ENCODE measurements at places on chromosomes 11 and 22.

GRCh38 chr11:121207485-121208115 is 85.0 kb upstream of the SC5D start:
- no peak for DNase-seq

DNA sequence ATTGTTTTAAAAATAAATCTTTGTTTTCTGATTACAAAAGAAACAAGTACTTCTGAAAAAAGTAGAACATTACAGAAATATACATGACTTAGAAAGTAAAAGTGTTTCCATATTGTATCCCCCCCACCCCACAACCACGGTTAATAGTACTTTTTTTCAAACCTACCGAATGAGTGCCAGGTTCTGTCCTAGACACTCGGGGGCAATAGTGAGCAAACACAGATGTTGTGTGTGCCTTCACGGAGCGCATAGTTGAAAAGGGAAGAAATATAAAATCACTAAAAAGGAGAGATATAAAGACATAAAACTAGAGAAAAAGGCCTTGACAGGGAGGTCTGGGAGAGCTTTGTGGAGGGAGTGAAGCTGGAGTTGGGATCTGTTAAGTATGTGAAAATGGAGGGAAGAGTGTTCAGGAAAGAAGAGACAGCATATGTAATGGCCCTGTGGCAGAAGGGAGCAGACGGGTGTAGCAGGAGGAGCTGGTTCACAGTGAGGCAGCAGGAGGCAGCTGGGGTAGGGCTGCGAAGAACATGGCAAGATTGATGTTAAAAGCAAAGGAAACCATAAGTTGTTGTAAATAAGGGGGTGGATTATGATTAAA is 42.1 kb upstream of the ALX4 start:
- no peak for DNase-seq

GRCh38 chr22:39245130-39246039 is 603 bp upstream of the PDGFB start:
- DNase-seq: no peak

- DNase-seq: no peak
Observed at GRCh38 chr11:61345170-61345610, 12.2 kb downstream of the TKFC start.

DNA sequence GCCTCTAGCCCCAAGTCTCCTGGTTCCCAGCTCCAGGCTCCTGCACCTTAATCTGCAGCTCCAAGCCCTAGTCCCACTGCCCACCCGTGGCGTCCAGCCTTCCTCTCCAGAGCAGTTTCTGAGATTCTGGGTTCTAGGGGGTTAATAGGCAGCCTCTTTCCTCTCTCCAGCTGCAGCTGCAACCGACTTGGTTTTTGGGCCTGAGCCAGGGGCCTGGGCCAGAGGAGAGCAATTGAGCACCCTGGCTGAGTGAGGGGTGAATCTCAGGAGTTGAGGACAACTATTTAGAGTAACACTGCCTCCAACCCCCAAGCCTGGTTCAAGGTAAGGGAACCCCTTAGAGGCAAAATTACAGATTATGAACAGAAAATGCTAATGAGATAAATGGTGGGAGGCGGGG is 9.0 kb upstream of the CHRM1 start:
- DNase-seq: no peak

- no peak for DNase-seq
Observed at GRCh38 chr11:110859998-110860397, 147.8 kb upstream of the ARHGAP20 start.

DNA sequence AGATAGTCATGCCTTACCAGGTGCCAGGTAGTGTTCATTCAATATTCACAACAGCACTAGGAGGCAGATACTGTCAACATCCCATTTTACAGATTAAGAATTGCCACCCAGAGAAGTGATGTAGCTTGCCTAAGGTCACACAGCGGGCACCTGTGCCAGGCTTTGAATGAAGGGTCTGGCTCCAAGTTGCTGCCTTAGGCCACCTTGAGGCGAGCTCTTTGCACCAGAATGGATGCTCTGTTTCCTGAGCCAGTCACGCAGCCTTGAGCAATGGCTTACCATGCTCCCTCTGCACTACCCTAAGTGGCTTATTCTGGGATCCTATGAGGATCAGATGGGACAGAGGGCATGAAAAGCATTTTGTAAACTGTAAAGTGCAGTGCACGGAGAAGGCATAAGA is 25.1 kb upstream of the TIMP3 start:
- no peak for DNase-seq

DNA sequence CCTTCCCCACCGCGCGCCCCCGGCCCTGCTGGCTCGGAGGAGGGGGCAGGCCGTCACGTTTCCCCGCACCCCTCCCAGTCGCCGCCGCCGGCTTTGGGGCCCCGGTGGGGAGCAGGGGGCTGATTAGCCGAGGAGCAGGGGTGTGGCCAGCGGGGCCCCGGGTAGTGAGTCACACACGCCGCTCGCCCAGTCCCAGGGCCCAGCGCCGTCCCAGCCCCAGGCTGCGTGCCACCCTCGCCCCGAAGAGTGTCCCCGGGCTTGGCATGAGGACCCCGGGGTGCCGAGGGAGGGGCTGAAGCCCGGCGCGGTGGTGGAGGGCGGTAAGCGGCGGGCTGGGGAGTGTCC is 34.4 kb downstream of the PRDM11 start:
- DNase-seq: peak; percentile 73

DNA sequence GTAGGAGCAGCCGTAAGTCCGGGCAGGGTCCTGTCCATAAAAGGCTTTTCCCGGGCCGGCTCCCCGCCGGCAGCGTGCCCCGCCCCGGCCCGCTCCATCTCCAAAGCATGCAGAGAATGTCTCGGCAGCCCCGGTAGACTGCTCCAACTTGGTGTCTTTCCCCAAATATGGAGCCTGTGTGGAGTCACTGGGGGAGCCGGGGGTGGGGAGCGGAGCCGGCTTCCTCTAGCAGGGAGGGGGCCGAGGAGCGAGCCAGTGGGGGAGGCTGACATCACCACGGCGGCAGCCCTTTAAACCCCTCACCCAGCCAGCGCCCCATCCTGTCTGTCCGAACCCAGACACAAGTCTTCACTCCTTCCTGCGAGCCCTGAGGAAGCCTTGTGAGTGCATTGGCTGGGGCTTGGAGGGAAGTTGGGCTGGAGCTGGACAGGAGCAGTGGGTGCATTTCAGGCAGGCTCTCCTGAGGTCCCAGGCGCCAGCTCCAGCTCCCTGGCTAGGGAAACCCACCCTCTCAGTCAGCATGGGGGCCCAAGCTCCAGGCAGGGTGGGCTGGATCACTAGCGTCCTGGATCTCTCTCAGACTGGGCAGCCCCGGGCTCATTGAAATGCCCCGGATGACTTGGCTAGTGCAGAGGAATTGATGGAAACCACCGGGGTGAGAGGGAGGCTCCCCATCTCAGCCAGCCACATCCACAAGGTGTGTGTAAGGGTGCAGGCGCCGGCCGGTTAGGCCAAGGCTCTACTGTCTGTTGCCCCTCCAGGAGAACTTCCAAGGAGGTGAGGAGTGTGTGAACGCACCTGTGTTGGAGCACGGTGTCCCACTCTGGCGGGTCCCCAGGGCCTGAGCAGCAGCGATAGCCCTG is at the start of gene TAGLN:
Gene TAGLN, plus strand, starts transcription at position 318 of the 863 bp plus-strand sequence. CDS start 3,644 bp downstream, outside the sequence.
- peak; percentile 43 for DNase-seq

GRCh38 chr11:1504138-1504537 is 17.6 kb upstream of the MOB2 start:
- no peak for DNase-seq

- DNase-seq: no peak
Observed at GRCh38 chr11:37947821-37948220, 1349.8 kb upstream of the RAG2 start.

DNA sequence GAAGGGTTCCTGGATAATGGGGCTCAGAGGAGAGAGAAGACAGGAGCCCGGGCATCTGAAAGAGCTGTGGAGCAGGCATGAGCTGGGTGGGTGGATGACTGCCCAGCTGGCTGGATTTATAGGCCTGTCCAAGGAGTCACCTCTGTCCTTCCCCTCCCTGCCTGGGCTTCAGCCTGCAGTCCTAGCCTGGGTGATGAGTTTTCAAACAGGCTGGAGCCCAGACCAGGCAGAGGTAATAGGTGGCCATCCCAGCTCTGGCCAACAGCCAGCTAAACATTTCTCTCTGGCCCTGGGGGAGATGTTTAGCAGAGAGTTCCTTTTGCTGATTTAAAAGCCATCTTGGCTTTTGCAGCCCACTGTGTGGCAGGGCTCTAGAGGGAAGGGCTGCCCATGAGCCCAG is 5.4 kb downstream of the C11orf96 start:
- no peak for DNase-seq

- no peak for DNase-seq
Observed at GRCh38 chr22:47678636-47679287, 916.3 kb downstream of the TBC1D22A start.

DNA sequence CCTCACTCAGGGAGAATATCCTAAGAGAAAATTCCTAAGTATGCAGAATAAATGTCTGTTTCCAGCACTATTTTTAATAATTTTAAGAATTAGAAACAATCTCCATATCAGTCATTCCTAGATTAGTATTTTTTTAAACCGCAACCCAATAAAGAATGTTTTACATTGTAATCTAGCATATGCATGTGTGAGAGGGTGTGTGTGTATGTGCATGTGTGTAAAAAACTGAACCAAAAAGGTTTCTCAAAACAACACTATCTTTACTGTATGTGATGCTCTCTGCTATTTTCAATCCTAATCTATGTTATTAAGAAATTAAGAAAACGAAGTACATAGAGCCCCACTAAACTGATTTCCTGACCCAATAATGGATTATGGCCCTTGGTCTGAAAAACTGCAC is 90.6 kb upstream of the AKIP1 start:
- no peak for DNase-seq

- DNase-seq: no peak
Observed at GRCh38 chr22:38040953-38041759, 16.0 kb upstream of the PICK1 start.

DNA sequence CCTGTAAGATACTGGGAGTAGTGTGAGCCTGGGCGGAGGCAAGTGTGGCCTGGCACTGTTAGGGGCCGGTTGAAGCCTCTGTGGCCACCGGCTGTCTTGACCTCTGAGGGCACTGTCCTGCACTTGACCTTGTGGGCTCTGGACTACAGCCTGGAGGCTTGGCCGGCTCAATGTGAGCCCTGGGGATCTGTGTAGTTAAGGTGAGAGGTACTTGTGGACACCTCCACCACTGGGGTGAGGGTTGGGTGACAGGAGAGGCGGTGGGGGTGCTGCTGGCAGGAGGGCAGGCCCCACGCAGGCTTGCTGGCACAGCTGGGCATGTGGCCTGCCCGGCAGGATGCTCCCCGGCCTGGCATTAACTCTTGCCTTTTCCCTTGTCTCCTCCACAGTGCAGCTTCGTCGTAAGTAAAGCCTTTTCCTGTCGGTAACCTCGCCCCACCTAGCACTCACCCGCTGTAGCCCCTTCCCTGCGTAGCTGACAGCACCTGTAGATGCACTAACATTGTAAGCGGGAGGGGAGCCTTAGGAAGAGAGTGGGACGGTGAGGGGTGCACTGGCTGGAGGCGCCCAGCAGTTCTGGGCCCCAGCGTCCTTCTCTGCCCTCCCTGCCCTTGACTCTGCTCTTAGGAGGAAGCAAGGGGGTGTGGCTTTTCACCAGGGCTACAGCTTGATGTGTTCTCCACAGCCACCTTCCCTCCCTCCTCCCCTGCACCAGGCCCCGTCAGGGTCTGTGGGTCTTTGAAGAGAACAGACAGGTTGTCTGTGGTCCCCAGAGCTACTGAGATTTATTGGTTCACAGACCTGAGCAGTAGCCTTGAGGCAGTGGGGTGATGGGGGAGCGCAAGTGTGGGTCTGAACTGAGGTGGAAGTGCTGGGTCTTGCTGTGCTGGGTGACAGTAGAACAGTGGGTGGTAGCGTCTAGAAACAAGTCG is 17.6 kb downstream of the INCENP start:
- no peak for DNase-seq

DNA sequence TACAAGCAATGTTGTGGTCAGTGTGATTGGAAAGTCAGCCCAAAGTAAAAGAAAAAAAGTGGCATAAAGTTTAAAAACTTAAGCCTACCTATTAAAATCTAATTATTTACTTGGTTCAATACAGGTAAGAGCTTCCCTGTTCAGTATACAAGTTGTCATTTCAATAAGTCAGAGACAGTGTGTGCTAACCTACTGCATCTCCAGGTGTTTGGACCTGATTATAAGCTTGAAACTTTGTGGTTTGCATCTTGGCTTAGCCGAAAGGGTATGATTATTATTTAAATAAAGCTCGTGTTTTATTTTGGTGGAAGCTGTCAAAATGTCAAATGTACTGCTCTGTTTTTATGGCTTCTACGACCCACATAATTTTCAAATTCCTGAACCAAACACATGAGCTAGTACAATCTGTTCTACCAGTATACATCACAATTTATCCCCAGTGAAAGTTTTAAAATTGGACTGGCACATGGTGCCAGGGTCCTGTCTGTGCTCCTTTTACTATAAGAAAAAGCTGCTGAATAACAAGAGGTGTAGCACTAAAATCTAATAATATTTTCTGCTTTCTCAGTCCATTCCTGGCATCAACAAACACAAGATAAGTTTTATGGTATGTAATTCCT is 103.9 kb upstream of the ANO3 start:
- DNase-seq: no peak

- no peak for DNase-seq
Observed at GRCh38 chr22:25111579-25112517, 87.8 kb upstream of the CRYBB3 start.

- peak; percentile 62 for DNase-seq
Observed at GRCh38 chr11:111777094-111778046, 11.2 kb upstream of the PPP2R1B start.

DNA sequence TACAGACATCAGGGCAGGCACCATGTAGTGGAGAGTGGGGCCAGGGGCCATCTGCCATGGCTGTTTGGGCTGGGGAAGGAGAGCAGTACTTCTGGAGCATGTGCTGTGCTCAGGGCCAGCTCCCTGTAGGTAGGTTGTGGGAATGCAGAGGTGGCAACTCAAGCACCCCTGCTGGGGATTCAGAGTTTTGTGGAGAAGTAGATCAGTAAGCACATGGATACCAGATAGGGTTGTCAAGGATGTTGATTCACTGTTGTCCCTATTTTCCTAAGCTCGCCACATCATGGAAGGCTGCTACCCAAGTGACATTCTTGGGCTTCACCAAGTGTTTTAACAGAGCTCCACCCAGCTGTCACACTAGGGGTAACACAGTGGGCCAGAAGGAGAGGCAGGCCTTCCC is 67.2 kb downstream of the BMAL1 start:
- no peak for DNase-seq

GRCh38 chr22:37909766-37910165 is 3.7 kb downstream of the MICALL1 start:
- no peak for DNase-seq

DNA sequence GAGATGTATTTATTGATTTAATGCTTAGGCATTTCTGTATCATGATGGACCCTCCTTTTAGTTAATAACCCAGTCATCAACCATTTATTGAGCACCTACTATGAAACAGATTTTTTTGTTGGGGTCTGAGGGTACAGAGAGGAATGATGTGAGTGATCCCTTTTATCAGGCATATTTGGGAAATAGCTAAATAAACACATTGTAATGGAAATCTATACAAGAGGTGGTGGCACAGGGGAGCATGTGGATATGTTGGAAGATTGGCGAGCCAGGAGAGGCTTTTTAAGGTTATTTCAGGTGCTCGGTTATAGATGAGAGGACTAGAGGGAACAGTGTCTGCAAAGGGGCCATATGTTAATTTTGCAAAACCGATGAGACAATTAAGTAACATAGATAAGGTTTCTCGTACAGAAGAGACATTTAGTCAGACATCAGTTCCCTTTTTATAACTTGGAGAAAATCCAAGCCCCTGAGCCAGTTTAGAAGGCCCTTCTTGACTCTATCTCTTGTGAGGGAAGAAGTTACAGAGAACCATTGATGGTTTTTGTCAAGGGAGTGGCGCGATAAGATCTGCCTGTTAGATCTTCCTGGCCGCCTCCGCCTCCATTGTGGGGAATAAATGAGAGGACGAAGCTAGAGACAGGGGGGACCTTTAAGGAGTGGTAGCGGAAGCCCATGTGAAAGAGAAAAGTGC is 2.0 kb downstream of the ATXN10 start:
- no peak for DNase-seq
